ENCODE measurements at places on chromosomes 2 and 18.

DNA sequence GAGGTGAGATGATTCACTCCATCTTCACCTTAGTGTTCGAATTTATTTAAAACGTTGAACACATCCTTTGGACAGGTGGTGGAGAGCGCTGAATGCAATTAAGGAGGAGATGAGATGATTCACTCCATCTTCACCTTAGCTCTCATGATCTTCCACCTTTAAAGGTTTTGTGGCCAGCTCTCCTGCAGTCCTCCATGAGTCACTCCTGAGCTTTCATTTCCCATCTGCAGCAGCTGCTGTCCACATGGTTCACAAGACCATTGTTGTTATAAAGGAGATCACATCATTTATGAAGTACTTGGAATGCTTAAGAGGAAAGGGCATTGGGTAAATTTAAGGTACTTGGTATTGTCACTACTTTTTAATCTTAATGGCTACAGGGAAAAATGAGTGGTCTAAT, 298.5 kb downstream of the PAX3 start:
- no peak for DNase-seq

DNA sequence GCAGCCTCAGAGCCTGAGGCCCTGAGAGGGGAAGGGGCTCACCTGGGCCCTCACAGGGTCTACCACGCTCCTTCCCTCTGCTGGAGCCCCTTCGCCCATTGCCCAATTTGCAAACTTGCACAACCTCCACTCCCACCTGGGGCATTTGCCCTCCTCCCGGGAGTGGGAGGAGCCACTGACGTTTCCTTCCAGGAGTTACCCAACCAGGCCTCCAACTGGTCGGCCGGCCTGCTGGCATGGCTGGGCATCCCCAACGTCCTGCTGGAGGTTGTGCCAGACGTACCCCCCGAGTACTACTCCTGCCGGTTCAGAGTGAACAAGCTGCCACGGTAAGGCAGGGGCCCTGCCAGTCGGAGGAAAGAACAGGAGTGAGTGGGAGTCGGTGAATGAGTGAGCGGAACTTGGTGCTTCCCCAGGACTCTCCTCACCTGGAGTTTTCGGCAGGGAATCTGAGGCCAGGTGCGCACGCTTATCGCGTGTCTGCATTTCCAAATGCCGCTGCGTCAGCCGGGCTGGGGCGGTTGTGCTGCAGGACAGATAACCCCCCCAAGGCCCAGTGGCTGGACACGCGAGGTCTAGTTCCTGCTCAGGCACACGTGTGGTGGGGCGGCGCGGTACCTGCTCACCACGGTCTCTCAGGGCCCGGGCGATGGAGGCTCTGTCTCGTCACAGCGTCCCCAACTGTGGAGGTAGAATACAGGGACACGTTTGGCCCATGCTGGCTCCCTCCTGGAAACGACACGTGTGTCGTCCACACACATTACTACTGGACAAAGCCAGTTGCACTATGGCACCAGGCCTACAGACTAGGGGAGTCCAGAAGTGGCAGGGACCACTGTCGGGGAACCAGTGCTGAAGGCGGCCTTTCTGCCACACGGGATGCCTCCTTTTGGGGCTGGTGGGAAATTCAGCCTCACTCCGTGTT, 11.7 kb downstream of the ANO7 start:
- no peak for DNase-seq

- DNase-seq, result no peak
Observed at GRCh38 chr2:150467621-150467963, 19.9 kb downstream of the RND3 start.

- DNase-seq, result no peak
Observed at GRCh38 chr2:234022424-234022823, 28.1 kb upstream of the SPP2 start.

DNA sequence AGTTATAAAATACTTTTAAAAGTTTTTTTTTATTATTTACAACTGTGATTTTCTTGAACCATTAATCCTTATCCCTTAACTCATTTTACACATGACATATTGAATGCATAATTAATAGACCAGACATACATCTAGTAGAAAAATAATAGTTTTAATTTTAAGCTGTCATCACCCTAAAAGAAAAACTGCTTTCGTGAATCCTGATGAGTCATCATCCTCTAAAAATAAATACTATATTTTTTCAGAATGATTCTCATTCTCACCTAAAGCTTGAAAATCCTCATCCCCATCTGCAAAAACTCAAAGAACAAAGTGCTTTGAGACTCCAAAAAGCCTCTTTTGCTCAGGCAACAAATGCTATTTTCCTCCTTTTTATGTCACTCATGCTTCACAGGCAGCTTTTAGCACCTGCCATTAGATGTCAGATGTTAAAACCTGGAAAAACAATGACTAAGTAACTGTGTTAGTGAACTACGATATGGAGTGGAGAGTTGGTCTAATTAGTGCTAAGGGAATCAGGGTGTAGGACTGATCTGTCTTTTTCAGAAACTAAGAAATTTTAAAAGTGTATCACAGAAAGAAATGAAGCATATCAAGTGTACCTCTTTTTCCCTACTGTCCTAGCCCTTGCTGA, 297.6 kb downstream of the TMX3 start:
- no peak for DNase-seq

DNA sequence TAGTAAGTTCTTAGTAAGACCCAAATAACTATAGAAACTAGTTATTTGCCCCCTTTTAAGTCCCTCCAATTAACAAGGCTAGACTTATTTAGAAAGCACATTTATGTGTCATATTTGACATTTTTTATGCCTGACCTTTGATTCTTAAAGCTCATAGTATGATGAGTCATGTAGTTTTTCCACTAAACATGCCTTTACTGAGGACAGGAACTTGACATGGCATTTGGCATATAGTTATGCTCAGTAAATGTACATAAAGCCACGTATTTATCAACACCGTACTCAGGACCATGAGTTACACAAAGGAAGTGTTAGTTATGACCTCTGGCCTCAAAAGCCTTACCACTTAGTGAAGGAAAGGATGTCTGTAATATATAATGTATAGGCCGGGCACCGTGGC, 78.9 kb downstream of the GNAL start:
- no peak for DNase-seq

GRCh38 chr2:70719231-70719630, 48.8 kb downstream of the ADD2 start:
- DNase-seq, result no peak

- DNase-seq, result no peak
Observed at GRCh38 chr2:150234787-150235446, 252.6 kb downstream of the RND3 start.

GRCh38 chr18:12315490-12315889, 7.4 kb downstream of the TUBB6 start:
- DNase-seq, result no peak

- DNase-seq, result no peak
Observed at GRCh38 chr18:58785171-58785805, 79.4 kb upstream of the ZNF532 start.

DNA sequence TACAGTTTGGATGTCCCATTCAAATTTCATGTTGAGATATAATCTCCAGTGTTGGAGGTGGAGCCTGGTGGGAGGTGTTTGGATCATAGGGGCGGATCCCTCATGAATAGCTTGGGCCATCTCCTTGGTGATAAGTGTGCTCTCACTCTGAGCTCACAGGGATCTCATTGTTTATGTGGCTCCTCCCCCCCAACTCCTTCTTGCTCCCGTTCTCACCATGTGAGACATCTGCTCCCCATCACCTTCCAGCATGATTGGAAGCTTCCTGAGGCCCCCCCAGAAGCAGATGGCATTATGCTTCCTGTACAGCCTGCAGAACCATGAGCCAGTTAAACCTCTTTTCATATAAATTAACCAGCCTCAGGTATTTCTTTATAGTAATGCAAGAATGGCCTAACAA, 3.0 kb upstream of the INPP1 start:
- DNase-seq, result no peak

- DNase-seq, result no peak
Observed at GRCh38 chr2:104658144-104658835, 195.6 kb upstream of the POU3F3 start.

GRCh38 chr2:42256505-42256904, 87.4 kb downstream of the EML4 start:
- DNase-seq, result no peak

DNA sequence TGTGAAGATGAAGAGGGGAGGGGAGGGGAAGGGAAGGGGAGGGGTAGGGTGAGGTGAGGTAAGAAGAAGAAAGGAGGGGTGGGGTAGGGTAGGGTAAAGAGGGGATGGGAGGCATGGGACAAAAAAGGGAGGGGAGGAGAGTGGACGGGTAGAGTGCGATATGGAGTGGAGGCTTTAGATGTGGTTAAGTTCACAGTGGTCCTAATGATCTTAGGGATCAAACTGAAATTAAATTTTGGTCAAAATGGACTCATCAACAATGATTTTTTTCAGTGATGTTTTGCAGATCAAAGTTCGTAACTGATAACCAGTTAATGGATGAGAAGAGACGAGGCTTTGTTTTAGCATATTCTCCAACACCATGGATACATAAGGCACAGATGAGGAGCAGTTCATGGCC, 513.9 kb upstream of the ACVR2A start:
- no peak for DNase-seq

- DNase-seq, result no peak
Observed at GRCh38 chr2:227613272-227613660, 1.4 kb downstream of the SCYGR3 start.

- DNase-seq, result no peak
Observed at GRCh38 chr2:181639686-181640085, 17.2 kb downstream of the CERKL start.

GRCh38 chr2:99809259-99809900, 319.6 kb upstream of the REV1 start:
- no peak for DNase-seq

DNA sequence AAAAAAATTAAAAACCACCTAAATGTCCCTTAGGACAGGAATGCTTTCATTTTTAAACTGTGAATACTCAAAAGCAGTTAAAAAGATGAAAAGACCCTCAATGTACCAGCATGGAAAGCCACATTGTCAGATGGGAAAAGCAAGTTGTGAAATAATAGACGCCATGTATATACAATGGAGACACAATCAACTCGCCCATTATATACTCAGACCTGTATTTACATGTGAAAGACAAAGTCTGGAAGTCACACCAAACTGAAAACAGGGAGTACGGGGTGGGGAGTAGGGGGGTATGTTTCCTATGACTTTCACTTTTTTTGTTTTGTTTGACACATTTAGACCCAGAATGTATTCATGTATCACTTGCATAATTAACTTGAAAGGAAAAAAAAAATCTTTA, 75.6 kb downstream of the CELF4 start:
- no peak for DNase-seq

DNA sequence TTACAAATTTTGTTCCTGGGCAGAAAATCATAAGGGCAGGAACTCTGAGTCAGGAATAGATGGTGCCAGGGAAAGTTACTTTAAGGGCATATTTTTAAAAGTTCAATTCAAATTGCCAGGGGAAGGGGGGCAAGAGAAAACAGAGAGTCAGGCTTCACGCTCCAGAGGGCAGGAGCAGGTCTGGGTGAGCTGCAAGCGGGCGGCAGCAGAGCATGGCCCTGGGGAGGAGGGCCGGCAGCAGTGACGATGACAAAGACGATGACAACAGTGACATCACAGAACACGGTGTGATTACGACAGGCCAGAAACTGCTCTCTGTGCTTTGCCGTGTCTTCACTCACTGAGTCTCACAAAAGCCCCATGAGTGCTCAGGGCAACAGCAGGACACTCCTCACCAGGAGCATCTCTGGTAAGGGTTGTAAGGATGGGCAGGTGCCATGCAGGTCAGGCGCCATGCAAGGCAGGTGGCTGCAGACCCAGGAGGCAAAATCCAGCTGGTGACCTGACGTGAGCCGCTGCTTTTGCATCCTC, 23.3 kb downstream of the CHST10 start:
- DNase-seq, result no peak

DNA sequence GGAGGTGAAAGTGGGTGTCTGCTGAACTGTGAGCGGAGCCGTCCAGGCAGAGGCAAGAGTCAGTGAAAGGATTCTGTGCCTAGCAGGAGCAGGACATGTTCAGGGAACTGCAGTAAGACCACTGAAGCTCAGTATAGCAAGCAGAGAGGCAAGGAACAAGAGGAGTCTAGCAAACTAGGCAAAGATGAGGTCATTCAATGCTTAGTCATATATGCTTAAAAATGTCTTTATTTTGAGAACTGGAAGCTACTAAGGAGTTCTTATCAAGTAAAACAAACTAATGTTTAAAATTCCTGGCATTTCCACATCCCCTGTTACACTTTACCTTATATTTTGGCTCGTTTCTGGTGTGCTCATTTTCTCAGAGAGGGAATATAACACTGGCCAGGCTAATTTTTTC, 913.4 kb downstream of the CBLN2 start:
- DNase-seq, result no peak

GRCh38 chr2:71347517-71347916, 15.9 kb downstream of the ZNF638 start:
- DNase-seq, result no peak

- no peak for DNase-seq
Observed at GRCh38 chr18:41940506-41941215, 14.4 kb upstream of the PIK3C3 start.

DNA sequence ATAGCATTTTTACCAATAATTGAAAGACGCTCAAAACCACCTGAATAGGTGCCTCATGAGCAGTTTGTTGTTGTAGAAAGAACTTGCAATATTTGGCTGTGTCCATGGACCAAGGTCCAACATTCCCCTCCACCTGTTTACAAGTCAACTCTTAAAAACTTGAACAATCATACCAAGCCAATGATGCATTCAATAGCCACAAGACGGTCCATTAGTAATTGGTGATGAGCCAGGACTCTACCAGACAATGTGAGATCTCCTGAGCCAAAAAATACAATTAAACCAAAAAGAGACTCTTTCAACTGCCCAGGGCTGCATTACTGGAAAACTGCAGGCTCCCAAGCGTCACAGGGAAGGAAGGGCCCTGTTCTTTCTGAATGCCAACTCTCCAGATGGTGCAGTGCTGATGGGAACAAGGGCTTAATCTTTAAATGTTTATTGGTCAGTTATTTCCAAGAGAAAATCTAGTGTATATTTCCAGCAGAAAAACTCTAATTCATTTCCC, 118.8 kb upstream of the EPB41L3 start:
- no peak for DNase-seq

DNA sequence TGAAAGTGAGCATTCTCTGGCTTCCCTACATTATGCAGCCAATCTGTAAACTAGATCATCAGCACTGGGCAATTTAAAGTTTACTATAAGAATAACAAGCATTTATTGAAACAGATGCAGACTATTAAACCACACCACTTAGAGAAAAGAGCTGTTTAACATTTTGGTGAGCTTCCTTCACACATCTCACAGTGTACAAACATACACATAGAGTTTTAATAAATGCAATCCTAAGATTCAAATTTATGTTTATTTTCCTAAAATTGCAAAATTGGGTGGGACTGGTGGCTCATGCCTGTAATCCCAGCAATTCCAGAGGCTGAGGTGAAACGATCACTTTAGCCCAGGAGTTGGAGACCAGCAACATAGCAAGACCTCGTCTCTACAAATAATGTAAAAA, 199.3 kb downstream of the SH3BP4 start:
- no peak for DNase-seq

Measured in NCI-H187 (cell line).